ENCODE measurements at places on chromosomes 12 and 14.

DNA sequence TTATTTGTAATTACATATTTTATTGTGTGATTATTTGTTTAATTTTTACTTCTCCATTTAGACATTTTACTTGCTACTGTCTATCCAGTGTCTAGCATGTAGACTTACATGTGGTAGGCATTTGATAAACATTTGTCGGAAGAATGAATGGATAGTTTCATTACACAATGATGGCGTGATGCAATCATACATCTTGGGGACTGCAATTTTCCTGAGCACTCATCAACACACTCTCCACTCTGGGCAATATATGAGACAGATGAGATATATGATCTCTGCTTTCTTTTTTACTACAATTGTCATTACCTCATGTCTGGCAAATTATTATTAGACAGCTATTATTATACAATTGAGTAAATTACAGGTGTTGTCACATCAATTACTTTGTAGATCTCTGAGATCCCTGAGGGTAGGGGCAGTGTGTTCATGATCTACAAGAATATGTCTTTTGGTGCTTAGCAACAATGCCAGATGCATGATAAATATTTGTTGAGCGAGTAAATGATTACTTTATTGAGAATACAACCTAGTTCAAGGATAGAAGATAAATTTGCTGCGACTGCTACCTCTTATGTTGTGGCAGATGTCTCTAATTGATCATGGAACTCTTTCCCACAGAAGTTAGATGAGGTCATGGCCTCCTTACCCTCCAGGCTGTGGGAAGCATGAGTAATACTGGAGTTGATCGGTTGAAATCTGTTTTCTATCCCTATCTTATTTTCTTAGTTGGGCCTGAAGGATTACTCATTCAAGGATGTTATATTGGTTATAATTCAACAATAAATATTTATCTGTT lies 416.0 kb downstream of the LRIG3 start:
- DNase-seq = no peak

GRCh38 chr14:101119830-101120571 lies 216.5 kb upstream of the RTL1 start:
- DNase-seq = no peak

DNA sequence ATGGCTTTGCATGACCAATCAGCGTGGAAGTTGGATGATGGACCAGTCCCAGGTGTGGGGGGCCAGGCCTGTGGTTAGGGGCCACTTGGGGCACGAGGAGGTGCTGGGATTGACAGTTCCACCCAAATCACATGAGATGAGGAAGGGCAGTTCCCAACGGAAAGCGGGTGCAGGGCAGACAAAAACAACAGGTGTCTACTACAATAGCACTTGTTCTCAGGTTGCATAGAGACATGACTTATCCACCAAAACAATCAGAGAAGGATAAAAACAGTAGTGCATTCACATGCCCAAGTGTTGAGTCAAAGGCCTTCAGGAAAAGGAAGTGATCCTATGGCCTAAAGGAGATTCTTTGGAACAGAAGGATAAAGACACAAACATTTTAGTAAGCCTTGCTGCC lies 14.6 kb upstream of the EIF2B2 start:
- DNase-seq = no peak

- peak; percentile 67 for DNase-seq
Observed at GRCh38 chr12:109264095-109264942, 44.8 kb downstream of the FOXN4 start.

DNA sequence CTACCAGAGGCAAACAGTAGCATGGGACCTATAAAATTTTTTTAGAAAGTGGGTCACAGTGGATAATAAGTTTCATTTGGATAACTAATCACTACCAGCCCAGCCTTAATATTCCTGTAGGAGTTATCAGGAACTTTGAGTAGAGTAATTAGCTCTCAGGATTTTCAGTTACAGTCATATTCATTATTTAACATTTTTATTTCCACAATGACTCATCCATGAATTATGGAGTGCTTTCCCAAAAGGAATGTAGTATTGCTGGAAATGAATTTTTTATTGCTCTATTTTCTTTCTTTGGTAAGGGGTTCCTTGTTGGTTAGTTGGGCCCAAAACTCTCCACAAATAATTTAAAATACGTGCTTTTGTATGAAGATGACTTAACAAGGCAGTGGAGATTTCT lies 53.7 kb downstream of the ERC1 start:
- DNase-seq = no peak

DNA sequence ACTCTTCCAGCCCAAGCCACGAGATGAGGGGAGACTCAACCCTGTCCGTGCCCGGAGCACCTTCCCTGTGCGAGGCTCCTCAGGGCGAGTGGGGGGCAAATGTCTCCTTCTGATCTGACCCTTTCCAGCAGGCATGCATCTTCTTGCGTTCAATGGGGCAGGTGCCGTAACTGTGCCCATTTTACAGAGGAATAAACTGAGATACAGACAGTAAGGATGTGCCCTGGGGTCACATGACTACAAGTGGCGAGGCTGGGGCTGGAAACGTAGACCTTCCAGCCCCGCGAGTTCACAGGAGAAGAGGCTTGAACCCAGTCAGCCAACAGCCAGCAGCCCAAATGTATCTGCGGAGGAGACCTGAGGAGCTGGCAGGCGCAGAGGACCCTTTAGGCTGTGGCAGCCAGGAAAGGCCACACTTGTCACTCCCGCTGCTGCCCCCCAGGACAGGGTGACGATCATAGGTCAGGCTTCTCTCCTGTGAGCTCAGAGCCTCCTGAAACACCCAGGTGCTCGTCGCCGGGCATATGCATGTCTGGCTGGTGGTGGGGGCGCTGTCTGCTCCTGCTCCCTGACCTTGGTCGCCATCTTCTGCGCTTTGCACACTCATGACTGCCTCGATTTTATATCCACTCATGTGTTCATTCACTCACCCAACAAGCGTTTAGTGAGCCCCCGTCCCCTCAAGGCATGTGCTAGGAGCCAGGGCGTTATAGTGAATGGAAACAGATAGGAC lies 41.7 kb downstream of the CCDC88C start:
- no peak for DNase-seq

DNA sequence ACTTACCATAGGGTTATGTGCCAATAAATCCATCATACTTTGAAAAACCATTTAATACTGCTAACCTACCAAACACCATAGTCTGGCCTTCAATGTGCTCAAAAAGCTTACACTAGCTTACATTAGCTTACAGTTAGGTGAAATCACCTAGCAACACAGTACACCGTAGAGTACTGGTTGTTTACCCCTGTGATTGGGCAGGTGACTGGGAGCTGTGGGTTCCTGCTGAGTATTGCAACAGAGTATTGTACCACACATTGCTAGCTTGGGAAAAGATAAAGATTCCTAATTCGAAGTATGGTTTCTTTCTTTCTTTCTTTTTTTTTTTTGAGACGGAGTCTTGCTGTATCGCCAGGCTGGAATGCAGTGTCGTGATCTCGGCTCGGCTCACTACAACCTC lies 5.6 kb downstream of the ATP5MC2 start:
- no peak for DNase-seq

GRCh38 chr14:69816216-69816615 lies 19.2 kb upstream of the SLC10A1 start:
- DNase-seq = no peak

DNA sequence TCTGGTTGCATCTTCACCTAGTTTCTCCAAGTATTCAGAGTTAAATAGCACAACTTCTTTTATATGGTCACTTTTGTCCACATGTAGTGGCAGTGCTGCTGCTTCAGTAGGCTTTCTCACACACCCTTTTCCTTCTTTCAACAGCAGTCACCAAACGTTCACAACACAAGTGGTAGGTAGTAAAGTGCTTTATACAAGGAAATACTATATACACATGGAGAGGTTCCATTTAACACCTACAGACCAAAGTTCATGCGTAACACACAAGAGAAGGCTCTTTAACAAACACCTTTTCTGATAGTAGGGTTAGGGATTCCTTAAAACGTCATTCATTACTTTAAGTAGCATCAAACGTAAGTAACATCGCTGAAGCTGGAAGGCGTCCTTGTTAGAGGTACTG lies 107.1 kb upstream of the USP44 start:
- DNase-seq = no peak

DNA sequence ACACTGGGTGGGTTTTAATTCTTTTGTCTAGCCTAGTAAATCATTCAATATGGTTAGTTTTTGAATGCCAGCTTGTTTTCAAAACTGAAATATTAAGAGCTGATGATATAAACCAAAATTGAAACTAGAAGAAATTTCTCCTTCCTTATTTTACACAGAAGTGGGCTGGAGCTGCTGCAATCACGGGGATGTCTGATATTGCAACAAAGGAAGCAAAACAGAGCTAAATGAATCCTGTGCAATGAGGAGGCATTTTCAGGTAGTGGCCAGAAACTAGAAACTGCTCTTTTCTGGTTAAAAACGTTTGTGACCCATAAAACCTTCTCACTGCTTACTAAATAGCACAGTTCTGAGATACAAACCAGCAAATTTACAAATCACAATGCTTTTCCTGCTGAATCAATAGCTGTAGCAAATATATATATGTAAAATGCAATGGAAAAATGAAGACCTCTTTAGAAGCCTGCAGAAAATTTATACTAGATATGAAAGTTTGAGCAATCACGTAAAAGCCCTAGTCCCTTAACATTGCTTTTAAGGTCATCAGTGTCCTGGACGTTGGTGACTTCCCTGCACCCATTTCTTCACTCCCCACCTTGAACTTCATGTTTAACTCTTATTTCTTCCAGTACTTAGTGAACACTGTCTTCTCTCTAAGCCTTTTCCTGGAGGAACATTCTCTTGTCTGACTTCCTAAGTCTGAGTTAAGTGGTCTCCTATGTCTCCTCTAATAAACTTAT lies 15.9 kb upstream of the LRRK2 start:
- DNase-seq = no peak

- DNase-seq = peak; percentile 95
Observed at GRCh38 chr12:99455350-99456035, 192.1 kb upstream of the GARIN6 start.

DNA sequence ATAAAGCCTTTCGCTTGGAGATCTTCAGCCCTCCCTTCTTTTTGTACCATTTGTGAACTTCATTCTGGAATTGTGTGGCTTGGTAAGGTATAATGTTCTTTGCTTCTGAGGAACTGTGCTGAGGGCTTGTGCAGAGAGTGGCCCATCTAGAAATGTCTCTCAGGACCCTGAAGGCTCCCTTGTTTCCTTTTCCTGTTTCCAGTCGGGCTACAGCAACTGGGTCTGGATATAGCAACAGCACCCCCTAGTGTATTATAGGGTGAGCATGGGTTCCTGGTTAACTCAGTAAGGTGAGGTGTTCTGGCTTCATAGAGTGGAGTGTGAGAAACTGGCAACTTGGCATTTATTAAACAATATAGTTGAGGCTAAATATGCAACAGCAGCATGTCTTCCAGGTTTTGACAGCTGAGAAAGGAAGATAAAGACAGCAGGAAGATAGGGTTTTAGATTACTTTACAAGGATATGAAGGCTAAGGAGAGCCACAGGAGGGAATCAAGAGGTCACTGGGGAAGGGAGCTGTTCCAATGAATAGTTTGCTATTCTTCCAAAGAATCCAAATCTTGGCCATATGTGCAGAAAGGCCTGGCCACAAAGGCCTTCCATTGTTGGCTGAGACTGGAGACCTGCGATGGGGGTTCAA lies 49.1 kb upstream of the RNU6-8 start:
- DNase-seq = peak; percentile 74

DNA sequence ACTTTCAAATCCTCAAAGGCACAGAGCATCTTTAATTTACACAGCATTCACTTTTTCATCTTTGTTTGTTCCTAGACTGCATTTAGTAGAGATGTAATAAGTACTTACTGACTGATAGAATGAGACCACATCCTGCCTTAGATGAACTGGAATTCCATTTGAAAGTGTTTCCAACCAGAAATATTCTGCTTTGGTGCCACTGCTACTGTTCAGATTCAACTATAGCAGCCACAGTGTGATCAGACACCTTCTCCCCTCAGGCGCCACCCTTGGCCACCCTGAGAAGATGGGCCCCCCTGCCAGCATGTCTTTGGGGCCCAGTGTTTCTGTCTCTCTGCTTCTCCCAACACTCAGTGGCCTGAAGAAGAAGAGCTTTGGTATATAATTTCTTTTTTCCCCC lies 449.1 kb downstream of the RAD51B start:
- peak; percentile 38 for DNase-seq

- no peak for DNase-seq
Observed at GRCh38 chr14:46137786-46138185, 513.8 kb downstream of the RPL10L start.

GRCh38 chr12:3421191-3421978 lies 69.6 kb upstream of the PRMT8 start:
- DNase-seq = no peak

- DNase-seq = no peak
Observed at GRCh38 chr12:120639771-120640721, at the start of gene CABP1. CABP1 (plus strand) TSS chr12:120640626; CDS start chr12:120640686, 60 bp downstream.

DNA sequence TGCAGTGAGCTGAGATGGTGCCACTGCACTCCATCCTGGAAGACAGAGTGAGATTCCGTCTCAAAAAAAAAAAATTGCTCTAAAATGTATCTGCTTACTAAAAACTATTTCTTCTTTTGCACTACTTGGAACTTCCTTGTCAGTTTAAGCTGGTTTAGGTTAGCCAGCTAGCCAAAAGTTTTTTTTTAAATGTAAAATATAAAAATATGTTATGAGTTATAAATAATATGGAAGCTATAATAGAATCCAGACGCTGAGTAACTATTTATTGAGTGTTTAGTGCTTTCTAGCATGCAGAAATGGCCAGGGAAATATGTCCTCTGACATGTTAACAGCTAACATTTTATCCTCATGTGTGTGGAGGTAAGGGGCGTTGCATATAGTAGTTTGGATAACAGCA lies 85.6 kb downstream of the PLEKHA5 start:
- no peak for DNase-seq

- no peak for DNase-seq
Observed at GRCh38 chr14:21227981-21228380, 41.3 kb downstream of the HNRNPC start.

- no peak for DNase-seq
Observed at GRCh38 chr14:34527591-34527990, 11.9 kb downstream of the EAPP start.

DNA sequence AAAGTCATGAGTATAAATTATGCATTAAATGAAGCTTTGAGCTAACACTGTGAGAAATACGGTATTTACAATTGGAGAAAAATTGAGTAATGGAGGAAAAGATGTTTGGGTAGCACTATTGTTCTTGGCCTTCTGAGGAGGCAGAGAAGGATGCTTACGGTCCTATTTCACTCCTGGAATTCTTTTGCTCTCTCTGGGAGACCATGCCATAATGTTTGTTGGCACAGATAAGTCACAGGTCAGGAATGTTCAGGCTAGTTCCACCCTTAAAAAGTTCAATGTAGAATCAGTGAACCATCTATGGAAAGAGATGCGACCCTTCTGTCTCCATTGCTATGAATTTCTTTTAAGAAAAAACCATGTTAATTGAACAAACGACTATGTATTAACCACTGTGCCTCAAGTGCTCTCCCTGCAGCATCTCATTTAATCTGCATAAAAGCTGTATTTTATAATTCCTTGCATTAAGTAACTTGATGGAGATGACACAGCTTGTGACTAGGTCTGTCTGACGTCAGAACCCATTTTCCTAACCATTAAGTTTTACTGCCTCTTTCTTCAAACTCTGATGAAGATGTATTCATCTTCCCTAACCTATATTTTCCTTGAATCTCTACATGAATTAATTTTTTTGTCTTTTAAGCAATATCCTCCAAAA lies 9.5 kb downstream of the BATF start:
- no peak for DNase-seq

- no peak for DNase-seq
Observed at GRCh38 chr12:63070709-63071108, 80.3 kb downstream of the AVPR1A start.

All from H4 (cell line).